Right kidney (tissue), 9 donors: ENCODE measurements at places on chromosomes 6 and 20.

GRCh38 chr20:58642441-58642840 is 8.6 kb upstream of the STX16 start:
- DNase-seq: no peak

DNA sequence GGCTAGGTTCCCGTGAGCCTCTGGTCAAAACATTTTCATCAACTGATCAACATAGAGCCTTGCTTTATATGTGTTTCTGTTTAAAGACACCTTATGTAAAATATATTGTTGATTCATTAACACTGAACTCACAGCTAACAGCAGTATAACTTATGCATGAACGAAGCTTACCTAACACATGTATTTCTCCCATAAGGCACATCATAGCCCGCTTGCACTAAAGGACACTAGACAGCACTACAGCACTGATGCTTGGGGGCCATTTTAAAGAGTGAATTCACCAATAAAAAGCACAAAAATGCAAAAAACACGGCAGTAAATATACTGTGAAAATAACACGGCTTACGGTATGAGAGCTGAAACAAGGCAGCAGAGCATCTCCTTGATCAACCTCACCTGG is 4.0 kb downstream of the FLOT1 start:
- no peak for DNase-seq

GRCh38 chr6:80142586-80142985 is 36.1 kb downstream of the BCKDHB start:
- no peak for DNase-seq

GRCh38 chr6:113651920-113652319 is 205.2 kb upstream of the MARCKS start:
- no peak for DNase-seq

DNA sequence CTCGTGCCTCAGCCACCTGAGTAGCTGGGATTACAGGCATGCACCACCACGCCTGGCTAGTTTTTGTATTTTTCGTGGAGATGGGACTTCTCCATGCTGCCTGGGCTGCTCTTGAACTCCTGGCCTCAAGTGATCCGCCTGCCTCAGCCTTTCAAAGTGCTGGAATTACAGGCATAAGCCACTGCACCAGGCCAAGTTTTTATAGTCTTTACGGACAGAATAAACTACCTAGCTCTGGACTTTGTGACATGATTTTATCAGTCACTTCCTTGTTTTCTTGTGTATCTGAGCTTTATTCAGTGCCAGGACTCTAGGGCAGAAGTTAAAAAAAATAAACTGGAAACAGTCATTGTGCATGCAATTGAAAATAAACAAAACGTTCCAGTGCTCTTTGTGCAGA is 46.7 kb upstream of the RALGAPA2 start:
- DNase-seq: no peak
